ENCODE measurements at places on chromosomes 1 and 21.
A peak's percentile ranks its signal among the peaks of the same experiment; 100 is the strongest.

DNA sequence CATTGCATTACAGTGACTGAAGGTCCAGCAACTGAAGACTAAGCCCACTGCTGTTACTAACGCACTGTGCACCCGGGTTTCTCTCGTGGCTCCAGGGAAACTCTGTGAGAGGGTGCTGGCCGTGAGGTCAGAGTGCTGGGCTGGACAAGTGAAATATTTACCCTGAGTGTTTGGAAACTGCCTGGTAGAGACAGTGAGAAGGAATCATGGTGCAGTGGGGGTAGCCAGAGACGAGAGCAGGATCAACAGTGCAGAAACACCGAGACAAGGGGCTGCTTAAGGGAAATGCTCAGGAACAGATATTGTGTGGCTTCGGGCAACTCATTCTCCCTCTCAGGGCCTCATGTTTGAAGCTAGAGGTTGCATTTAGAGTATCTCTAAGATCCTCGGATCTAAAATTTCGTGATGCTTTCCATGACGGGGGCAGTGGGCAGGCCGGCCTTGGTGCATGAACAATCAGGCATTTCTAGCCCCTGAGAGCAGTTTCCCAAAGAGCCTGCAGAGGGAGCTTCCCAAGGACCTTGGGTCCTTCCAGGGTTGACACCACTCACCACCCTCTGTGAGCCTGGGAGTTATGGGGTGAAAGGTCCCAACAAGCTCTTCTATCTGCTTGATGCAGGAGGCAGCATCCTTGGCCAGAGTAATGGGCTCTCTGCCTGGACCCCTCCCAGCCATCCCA is 9.7 kb downstream of the CD2 start:
- no peak for DNase-seq

- DNase-seq, result no peak
These were observed 160.8 kb upstream of the SGIP1 start for GRCh38 chr1:66373157-66373591.

DNA sequence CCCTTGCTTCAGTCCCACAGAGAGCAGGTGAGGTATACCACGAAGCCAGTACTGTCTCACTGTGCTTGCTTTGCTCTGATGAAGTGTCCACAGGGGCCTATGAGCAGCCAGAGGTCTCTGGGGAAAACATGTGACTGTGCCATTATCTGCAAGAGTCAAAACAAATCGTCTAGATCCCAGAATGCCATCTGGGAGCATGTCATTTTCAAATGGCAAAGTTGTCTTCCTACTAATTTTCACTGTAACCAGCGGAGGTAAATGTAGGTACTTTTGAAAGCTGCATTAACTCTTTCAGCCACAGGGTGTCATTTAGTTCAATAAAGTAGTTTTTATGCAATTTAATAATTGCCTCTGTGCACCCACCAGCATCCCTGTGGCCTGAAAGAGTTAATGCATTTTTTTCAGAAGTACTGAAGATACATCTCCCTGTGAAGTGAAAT is 173.6 kb upstream of the SGIP1 start:
- DNase-seq, result no peak

DNA sequence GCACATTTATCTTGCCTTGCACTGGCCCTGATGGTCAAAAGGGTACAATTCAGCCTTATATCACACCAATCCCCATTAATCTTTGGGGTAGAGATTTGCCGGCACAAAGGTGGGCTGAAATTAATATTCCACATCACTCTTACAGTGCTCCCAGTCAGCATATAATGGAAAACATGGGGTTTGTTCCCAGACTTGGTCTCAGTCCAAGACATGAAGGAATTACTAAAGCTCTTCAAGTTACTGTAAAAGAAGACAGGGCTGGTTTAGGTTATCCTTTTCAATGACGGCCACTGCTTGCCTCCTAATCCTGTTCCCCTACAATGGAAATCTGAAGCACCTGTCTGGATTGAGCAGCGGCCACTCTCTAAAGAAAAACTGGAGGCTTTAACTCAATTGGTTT is 160.7 kb downstream of the IER5 start:
- no peak for DNase-seq

DNA sequence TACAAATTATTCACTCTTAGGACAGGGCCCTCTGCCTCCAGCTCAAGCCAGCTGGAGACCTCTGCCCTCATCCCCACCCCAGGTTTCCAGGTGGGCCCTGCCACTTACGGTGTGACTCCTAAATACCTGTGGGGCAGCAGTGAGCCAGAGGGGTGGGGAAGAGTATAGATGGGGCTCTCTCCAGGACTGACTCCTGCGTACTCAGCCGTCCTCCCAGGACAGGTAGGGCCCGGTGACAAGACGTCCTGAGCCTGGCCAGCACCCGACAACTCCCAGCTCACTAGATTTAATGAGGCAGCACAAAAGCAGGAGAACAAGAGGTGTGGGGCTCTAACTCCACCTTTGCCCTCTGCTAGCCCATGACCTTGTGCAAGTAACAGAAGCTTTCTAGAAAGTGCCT is 16.8 kb downstream of the GNG12 start:
- no peak for DNase-seq

DNA sequence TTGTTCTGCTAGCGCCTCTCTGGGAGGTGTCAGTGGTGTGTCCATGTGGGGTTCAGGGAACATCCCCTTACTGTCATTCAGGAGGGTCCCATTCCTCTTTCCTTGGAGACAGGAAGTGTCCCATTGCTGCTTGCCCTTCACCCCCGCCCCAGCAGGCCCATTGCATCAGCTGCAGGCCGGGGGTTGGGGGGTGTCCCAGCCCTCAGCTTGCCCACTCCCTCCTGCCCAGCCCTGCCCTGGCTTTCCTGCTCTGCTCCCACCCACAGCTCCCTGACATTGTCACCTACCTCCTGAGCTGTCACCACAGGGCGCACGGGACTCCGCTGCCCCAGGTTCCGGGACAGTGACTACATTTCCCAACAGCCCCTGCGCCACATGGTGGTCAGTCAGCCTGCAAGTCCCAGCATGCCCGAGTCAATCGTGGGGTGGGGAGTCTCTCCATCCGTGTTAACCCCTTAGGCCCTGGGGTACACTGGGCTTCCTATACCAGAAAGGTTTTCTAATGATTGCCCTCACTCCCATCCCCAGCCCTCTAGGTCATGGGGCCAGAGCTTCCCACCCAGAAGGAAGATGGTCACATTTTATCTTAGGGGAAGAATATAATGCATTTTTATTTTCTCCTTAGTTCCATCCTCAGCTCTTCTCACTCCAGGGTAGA is at the start of gene INPP5B:
Gene INPP5B (minus strand): TSS at position 351 of the 658 bp plus-strand sequence. CDS start 745 bp downstream, outside the sequence.
- DNase-seq, result peak; percentile 38

DNA sequence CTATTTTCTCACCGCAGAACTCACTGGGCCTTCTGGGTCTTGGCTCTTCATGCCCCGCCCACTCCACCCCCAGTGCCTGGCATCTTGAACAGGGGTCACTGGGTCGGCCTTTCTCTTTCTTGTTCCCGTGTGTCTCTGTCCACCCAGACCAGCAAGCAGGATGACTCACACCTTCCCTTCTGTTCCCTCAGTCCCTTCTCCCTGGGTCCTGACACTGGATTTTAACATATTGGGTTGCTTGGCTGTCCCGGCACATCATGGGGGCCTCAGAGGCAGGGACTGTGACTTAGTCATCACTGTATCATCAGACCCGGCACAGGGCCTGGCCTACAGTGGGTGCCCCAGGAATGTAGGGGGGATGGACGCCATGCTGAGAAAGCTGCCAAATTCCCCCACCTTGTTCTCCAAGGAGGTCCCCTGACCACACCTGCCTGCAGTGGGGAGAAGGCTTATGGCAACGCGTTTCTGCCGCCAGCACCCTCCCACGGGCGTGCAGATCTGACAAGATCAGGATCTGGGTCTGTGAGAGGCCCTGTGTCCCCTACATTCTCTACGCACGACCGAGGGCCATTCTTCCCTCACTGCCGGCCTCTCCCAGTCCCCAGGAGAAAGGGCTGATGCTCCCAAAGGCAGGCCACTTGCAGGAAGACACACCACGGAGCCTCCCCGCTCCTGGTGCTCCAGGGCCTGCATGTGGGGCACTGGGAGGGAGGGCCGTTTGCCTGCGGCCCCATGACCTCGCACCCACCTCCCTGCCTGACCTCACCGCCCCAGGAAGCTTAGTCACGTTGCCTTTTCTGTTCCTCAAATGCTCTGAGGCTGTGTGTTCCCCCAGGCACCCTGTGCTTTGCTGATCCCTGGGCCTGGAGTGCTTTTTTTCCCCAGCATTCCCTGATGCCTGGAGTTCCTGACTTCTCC is 157.2 kb upstream of the TMEM51 start:
- no peak for DNase-seq

DNA sequence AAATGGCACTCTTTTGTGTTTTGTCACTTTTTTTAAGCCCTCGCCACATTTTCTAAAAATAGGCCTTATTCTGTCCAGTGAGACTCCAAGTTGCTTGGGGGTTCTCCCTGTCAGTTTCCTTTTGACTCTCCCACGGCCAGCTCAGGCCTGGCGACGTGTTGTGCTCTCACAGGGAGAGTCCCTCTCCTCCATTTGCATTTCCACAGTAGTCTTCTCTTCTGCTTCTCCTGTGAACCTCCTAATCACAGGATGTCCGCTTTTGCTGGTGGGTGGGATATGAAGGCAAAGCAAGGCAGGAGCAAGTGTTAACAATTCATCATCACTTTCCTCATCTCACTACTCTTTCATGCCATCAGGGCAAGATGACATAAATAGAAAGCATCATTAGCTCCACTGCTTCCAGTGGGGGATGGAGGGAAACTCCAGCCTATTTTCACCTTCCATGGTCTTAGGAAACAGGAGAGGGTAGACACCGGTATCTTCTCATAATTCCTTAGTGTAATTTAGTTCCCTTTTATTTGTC is 99.8 kb downstream of the INTS7 start:
- DNase-seq, result no peak

GRCh38 chr1:230754796-230755195 is 7.6 kb downstream of the CAPN9 start:
- no peak for DNase-seq

DNA sequence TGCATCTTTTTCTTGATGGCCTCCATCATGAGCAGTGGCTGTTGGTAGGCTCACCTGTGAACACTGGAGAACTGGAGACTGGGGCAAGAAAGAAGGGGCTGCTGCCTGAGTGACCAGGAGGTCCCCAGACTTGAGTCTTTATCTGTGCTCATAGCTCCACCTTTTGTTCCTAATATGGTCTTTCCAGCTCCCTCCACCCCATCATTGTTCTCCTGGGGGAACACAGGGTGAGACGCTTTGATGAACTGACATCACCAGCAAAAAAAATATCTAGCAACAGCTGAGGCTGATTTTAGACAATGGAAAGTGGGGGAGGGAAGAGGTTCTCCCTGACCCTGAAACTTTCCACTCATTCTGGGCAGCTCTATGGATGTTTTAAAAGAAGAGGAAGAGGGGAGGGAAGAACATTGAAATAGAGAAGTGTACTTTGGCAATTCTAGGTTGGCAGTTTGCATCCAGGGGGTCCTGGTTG is at the start of gene TPM3:
Gene TPM3 (minus strand): TSS at position 111 of the 472 bp plus-strand sequence. CDS start 82 bp downstream, at position 29.
- DNase-seq, result no peak

DNA sequence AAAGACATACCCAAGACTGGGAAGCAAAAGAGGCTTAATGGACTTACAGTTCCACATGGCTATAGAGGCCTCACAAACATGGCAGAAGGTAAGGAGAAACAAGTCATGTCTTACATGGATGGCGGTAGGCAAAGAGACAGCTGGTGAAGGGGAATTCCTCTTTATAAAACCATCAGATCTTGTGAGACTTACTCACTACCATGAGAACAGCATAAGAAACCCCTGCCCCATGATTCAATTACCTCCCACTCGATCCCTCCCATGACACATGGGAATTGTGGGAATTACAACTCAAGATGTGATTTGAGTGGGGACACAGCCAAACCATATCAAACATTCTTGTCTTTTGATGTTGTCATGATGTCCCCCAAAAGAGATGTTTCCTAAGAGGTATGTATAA is 103.3 kb downstream of the DUSP10 start:
- no peak for DNase-seq

GRCh38 chr1:84769636-84770035 is 79.4 kb upstream of the SSX2IP start:
- DNase-seq, result no peak

DNA sequence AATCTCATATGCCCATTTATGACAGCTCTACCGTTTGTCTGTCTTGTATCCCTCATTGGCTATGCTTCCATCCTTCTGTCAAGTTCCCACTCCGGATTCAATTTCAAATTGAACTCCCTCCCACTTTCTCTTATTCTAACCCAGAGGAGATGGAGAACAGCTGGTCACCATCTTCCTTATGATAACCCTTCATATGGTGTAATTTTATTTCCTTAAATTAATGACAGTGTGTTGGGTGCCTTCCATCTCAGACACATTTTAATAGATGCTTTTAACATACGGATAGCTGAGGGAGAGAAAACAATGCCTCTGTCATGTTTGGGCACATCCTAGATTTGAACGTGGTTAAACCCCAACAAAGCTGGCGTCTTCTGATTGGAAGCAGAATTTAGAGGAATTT is 103.0 kb upstream of the PLXNA2 start:
- no peak for DNase-seq

DNA sequence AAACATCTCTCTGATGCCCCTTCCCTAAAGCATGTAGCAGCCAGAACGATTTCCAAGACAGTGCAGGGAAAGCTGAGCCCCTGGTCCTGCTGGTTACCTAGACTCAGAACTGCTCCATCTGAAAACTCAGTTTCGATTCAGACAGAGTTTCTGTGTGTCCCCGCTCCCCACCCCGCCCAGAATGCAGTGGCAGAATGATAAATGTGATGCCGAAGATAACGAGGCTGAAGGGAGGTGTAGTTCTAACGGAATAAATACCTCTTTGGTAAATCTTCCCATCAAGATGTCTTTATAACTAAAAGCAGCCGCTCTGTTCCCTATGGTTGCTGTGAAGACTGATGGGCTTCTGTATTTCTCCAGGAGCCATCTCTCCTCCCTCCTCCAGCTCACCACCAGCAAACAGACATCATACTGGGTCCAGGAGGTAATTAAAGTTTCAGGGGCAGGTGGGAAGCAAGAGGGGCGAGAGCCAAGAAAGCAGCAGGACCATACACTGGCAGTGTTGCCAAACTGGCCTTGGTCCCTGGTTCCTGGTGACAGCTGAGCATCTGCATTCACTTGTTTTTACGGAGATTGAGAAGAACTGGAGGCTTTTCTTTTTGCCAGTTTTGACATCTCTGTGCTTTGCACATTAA is 76.9 kb downstream of the DDX20 start:
- DNase-seq, result no peak

DNA sequence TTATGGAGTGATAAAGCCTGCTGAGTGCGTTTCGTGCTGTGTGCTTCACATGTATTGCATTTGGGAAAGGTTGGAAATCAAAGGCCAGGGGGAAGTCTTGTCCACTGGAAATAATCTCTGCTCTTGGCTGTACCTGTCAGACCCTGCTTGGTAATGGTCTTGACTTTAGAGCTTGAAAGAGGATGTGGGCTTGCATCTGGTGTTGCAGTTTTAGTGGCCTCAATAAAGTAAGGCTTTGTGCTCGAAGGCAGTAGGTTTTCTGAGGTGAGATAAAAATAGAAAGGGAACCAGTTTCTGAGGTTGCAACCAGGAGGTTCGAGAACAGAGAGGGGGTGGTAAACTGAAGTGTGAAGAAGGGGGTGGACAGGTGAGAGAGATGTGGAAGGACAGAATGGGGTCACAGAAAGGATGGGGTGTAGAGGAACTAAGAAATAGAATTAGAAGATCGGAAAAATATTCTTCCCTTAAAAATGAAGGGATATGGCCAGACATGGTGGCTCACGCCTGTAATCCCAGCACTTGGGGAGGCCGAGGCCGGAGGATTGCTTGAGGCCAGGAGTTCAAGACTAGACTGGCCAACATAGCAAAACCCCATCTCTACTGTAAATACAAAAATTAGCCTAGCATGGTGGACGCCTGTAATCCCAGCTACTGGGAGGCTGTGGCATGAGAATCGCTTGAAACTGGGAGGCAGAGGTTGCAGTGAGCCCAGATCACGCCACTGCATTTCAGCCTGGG is 1.5 kb downstream of the S100PBP start:
- DNase-seq, result no peak

- DNase-seq, result no peak
These were observed 18.5 kb downstream of the OPTC start for GRCh38 chr1:203512517-203512847.
